ENCODE measurements at places on chromosomes 5 and 9.

- no peak for DNase-seq
These were observed 45.4 kb upstream of the FBXW11 start for GRCh38 chr5:172051643-172052339.

DNA sequence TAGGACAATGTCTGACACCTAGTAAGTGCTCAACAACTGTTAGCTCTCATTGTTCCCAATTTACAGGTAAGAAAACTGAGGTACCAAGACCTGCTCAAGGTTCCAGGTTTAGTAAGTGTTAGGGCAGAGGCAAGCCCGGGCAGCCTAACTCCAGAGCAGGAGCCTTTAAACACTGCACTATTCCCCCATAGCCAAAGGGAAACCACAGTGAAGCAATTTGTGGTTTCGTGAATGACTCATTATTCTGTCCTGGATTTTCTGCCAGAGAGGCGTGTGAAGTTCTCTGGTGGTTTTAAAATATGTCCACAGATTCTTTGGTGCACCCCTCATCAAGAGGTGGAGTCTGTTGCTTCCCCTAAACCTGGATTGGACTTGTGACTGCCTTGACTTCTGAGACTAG is 1.0 kb upstream of the MCC start:
- DNase-seq, result no peak

- DNase-seq, result no peak
These were observed 66.8 kb upstream of the ADCY2 start for GRCh38 chr5:7329141-7329540.

- DNase-seq, result no peak
These were observed 29.0 kb upstream of the FSD1L start for GRCh38 chr9:105418588-105419500.

DNA sequence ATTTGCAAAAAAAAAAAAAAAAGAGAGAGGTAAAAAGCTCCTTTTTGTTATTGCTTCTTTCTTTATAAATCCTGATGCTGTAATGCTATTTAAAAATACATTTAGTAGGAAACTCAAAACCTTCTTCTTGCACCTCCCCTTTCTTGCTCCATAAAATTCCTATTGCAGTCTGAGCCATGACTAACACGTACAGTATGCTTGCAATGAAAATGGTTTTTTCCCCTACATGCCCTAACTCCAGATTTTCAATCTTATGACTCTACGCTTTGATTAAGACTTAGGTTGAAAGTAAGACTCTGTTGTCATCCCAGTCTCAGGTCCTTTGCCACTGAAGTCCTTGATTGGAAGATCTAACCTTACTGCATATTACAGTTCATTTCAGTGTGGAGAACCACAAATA is 23.9 kb downstream of the FGF10 start:
- no peak for DNase-seq

GRCh38 chr9:32647671-32648070 is 12.2 kb upstream of the TAF1L start:
- no peak for DNase-seq

DNA sequence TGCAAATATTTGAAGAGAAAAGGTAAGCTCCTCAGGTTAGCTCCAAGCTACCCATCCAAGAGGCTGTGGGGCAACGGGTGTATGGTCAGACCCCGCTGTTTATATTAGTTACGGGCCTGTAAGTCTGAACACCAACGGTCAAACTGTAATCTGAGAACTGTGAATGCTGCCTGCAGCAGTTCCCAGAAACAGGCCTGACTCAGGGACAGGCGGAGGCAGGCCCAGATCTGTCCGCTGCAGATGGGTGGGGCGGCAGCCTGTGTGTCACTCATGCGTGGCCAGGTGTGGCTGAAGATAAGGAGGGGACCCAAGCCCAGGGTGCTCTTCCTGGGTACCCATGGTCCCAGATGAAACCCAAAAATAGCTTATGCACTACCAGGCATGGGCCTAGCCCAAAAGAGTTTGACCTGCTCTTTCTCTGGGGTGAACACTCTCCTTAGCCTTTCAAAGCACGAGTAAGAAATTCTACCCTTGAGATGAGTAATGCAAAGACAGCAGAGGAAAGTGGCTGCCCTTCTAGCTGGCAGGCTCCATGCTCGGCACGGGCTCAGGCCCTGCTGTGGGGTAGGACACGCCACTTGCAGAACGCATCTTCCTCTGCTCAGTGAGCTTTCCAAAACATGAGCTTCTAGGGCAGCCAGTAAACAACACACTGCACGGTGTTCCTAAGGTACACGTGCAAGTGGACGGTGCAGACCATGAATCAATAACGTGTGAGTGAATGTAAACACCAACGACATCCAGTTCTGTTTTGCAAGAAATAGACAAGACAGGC is 9.1 kb downstream of the UBAC1 start:
- no peak for DNase-seq

DNA sequence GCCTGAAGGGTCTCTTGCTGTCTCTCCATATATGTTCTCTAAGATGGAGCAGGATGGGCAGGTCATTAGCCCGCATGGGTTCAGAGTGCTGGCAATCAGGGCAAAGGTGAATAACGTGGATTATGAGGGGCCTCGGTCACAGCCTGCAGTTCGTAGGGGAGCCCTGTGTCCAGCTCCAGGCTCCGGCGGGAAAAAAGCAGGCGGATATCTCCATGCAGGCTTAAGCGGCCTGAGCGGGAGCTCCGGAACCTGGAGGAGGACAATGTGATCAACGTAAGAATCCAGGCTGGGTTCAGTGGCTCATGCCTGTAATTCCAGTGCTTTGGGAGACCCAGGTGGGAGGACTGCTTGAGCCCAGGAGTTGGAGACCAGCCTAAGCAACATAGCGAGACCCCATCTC is 2.2 kb upstream of the STOML2 start:
- no peak for DNase-seq

- DNase-seq, result no peak
These were observed 34.7 kb downstream of the GLT6D1 start for GRCh38 chr9:135604437-135605237.

- no peak for DNase-seq
These were observed 1187.6 kb downstream of the CDH12 start for GRCh38 chr5:21665524-21665923.

DNA sequence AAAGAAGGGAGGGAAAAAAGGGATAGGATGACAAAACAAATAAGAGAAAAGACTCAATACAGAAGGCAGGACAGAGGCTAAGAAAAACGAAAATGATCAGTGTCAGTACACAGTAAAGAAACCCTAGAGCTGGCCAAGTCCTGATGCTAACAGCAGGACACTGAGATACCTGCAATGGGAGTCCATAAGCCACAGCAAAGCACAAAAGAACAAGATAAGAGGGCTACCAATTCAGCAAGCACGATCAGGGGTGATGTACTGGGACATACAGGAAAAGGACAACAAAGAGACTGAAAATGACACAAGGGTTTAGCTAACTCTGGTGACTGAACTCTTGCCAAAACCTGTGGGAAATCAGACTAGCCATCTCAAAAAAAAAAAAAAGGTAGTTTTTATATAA is 1072.6 kb upstream of the COX7C start:
- DNase-seq, result no peak

DNA sequence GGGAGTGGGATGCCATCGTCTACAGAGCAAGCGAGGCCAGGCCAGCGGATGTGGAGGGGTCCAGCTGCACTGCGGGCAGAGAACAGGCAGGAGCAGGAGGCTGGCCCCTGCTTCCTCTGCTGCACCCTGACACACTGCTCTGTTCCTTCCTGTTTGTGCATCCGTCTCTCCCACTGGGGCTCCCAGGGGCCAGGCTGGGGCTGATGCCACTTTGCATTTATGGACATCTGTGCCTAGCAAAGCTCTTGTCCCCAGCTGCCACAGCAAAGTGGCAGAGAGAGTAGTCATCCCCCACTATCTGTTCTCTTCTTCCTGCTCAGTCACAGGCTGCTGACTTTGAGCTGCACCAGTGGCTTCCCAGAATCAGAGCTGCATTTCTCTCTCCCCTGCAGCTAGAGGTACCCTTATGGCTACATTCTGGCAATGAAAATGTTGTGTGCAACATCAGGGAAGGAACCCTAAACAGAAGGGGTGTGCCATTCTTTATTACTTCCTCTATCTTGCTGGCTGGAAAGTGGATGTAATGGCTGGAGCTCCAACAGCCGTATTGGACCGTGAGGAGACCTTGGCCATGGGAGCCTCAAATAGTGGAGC is 4.2 kb upstream of the NINJ1 start:
- no peak for DNase-seq

GRCh38 chr5:65695162-65695755 is 26.6 kb downstream of the SGTB start:
- DNase-seq, result no peak

- no peak for DNase-seq
These were observed 2190.4 kb downstream of the MAT2B start for GRCh38 chr5:165695796-165696195.

GRCh38 chr5:107395632-107396350 is 274.9 kb downstream of the EFNA5 start:
- peak; percentile 52 for DNase-seq

- DNase-seq, result no peak
These were observed 39.6 kb downstream of the SFXN1 start for GRCh38 chr5:175517824-175518450.

DNA sequence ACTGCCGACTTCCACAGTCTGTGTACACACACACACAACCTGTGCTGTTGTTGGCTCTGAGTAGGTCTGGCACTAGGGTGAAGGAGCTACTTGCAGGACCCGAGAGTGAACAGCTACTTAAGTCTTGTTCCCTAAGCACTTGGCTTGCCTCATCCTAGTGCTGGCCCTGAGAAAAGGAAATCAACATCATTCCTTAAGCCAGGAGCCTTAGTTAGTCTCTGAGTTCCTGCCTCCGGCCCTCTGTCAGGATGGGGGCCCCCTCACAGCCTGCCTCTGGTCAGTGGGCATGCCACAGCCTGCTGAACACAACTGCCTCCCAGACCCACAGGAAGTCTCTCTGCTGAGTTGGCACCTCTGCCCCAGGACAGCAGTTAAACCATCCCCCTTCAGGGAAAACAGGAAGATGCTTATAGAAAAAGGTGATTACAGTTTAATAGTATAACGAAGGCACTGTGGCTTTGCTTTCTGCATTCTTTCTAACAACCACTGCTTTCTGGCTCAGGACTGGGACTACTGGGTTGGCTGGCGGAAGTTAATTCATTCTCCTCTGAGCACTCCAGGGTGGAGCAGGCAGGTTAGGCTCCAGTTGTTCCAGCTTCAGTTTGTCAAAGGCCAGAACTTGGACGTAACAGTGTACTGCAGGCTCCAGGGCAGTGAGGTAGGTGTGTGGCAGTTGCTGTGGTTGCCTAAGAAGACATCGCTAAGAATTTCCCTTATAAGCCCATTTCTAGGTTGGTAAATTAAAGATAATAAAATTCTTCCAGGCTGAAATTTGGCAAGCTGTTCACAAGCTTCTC is 2.8 kb downstream of the MAMDC2 start:
- no peak for DNase-seq

GRCh38 chr5:73544429-73545402 is 20.7 kb downstream of the ANKRA2 start:
- DNase-seq, result no peak

GRCh38 chr5:96220610-96221390 is 212.2 kb downstream of the PCSK1 start:
- DNase-seq, result peak; percentile 27

GRCh38 chr9:107131108-107131799 is 151.8 kb upstream of the RAD23B start:
- no peak for DNase-seq

GRCh38 chr9:128703616-128704355 is 1.5 kb downstream of the PKN3 start:
- no peak for DNase-seq

- DNase-seq, result no peak
These were observed 30.6 kb downstream of the VAV2 start for GRCh38 chr9:133961226-133962165.

DNA sequence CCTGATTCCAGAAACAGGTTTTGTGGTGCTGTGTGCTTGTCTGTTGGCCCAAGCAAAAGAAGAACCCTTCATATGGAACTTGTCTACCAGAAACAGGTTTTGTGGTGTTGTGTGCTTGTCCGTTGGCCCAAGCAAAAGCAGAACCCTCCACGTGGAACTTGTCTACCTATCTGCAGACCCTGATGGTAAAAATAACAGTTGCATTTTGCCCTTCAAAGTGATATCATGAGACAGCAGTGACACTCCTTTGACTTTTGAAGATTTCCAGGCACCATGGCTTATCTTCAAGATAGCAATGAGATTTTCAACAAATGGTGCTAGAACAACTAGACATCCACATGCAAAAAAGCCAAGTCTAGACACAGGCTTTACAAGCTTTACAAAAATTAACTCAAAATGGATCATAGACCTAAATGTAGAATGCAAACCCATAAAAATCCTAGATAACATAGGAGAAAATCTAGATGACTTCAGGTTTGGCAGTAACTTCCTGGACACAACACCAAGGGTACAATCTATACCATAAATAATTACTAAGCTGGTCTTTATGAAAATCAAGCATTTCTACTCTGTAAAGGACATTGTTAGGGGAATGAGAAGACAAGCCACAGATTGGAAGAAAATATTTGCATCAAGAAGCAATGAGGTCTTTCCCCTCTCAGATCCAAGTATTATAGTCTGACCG is 16.8 kb downstream of the MACROH2A1 start:
- no peak for DNase-seq

- DNase-seq, result no peak
These were observed 23.6 kb upstream of the MYORG start for GRCh38 chr9:34400275-34400674.

- no peak for DNase-seq
These were observed 162.8 kb downstream of the ENC1 start for GRCh38 chr5:74477761-74478160.

DNA sequence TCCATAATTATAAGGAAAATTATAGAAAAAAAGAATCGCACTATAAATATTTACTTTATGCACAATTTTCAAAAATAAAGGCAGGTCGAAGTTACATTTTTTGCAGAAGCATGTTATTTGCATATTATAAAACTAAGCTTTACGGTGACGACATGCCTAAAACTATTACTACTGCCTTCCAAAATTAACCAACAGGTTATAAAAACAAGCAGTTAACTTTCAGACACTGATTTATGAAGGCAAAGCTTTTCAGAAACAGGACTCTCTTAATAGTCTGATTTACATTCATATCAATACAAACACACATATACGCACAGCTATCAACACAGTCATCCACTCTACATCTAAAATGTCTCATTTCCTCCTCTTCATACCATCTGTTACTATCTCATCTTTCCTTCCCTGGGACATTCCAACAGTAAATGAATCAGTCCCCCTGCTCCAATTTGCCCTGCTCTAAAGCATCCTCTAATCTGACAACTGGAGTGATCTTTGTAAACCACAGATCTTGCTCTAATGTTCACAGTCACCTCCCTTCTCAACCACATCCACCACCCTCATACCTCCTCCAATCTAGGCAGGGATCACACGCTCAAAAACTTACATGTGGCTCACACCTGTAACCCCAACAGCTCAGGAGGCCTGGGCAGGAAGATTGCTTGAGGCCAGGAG is 21.6 kb downstream of the FBXW11 start:
- peak; percentile 45 for DNase-seq
